Activated B cell treated with CpG ODN at 0.5 μM for 24 hours (primary cell): ENCODE measurements at places on chromosomes 16 and 17.

- no peak for DNase-seq
These were observed 8.2 kb downstream of the HLF start for GRCh38 chr17:55272711-55273578.

GRCh38 chr17:76370261-76370993 is 14.0 kb upstream of the SPHK1 start:
- no peak for DNase-seq

DNA sequence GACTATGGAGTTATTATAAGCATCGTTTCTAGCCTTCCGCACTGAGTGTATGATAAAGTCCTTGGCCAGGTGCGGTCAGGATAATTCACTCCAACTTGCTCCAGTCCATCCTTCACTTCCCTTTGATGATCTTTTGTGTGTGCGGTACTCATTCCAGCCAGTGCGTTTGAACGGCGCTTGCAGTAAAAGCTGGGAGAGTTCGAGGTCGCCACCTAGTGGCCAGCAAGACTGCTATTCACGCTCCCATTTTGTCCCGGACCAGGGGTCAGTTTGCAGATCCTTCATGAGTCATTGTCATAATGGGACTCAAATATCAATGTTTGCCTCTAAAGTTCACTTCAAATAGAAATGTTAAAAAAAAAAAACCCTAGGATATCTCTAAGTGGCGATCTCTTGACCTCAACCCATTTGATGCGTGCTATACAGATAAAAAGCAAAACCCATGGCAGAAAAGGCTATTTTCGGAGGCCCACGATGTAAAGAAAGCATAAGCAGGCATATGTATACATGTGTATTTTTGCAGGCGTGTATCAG is 417.1 kb downstream of the TMEM114 start:
- no peak for DNase-seq

GRCh38 chr17:50055055-50055425 is 870 bp upstream of the ITGA3 start:
- no peak for DNase-seq

DNA sequence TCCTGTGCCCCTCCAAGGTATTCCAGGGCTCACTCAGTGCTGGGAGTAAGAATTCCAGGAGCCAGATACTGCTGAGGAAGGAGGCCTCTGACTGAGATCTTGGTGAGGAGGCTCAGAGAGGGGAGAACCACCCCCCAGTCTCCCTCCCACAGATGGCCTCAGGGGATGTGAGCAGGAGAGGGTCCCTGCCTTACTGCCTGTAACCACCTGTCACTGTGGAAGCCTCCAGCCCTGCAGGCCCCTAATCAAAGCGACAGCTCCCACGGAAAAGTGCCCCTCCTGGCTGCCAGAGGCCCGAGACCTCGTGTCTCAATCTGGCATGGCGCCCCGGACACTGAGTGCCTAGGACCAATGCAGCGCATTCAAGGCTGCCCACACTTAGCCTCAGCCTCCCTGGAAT is 7.7 kb upstream of the C17orf113 start:
- DNase-seq: no peak

GRCh38 chr16:54443839-54444238 is 157.3 kb upstream of the IRX3 start:
- DNase-seq: no peak

DNA sequence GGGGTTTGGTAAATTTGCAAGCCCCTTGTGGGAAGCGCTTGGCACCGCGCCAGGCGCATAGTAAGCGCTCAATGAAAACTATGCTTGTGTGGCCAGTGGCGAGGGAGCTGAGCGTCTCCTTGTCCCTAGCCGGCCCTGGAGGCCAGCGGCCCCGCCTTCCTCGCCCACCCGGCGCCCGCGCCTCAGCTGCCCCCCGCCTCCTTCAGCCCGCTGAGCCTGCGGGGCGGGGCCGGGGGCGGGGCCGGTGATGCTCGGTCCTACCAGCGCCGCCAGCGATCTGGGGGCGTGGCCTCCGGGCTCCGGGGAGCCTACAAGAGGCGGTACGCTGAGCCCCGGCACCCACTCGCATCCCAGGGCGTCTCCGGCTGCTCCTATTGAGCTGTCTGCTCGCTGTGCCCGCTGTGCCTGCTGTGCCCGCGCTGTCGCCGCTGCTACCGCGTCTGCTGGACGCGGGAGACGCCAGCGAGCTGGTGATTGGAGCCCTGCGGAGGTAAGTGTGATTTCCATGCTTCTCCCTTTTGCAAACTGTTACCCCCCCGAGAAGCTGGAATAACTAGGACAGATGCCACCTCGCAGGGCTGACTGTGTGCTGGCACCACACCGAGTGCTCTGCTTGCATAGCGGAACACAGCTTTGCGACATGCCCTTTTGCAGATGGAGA is at the start of gene CRISPLD2:
Gene CRISPLD2 (plus strand): TSS at position 342 of the 661 bp plus-strand sequence. CDS start 18,511 bp downstream, outside the sequence.
- peak; percentile 58 for DNase-seq

GRCh38 chr17:35064516-35065215 is 1.2 kb upstream of the RFFL start:
- DNase-seq: no peak

GRCh38 chr16:3063625-3064386 is 1.6 kb upstream of the IL32 start:
- DNase-seq: no peak

GRCh38 chr16:86668136-86668910 is 90.0 kb downstream of the FOXL1 start:
- no peak for DNase-seq

DNA sequence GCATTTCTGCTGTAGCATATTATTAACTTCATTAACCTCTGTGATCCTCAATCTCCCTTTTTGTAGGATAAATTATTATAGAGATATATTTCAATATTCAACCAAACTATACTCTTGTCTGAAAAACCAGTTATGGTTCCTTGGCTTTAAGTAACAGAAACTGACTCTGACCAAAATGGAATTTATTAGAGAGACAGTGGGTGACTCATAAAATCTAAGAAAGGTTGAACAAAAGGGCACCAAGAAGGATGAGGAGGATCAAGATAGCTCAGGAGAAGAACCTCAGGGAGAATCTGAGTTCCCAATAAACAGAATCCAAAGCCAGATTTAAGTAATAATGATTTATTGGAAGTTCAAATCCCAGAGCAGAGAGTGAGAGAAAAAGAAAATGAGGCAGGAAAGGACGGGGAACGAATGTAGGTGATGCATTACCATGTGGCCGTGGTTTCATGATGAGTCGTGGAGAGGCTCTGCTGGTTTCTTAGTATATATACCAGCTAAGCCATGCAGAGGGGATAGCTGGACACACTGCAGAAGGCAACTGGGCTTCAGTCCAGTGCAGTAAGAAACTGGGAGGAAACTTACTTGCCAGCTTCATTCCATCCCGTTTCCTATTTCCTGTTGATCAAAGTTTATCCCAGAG is 151.5 kb upstream of the GOT2 start:
- no peak for DNase-seq

DNA sequence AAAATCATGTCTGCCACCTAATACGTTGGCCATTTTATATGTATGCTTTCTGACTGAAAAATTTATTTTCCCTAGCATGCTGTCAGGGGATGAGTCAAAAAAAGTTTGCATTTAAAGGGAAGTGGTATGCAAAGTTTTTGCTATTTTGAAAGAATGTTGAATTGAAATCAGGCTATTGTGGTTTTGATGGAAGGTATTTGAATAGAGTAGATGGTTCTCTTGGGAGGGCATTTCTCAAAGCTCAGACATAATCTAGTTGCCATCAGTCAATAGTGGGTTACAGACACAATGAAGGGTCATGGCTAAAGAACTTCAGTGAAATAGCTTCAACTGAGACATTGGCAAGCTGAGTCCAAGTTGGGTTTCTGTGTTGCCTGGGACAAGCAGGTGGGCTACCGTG is 102.4 kb downstream of the MAP2K6 start:
- DNase-seq: no peak

GRCh38 chr16:6081320-6081976 is 983.9 kb upstream of the EEF2KMT start:
- no peak for DNase-seq

DNA sequence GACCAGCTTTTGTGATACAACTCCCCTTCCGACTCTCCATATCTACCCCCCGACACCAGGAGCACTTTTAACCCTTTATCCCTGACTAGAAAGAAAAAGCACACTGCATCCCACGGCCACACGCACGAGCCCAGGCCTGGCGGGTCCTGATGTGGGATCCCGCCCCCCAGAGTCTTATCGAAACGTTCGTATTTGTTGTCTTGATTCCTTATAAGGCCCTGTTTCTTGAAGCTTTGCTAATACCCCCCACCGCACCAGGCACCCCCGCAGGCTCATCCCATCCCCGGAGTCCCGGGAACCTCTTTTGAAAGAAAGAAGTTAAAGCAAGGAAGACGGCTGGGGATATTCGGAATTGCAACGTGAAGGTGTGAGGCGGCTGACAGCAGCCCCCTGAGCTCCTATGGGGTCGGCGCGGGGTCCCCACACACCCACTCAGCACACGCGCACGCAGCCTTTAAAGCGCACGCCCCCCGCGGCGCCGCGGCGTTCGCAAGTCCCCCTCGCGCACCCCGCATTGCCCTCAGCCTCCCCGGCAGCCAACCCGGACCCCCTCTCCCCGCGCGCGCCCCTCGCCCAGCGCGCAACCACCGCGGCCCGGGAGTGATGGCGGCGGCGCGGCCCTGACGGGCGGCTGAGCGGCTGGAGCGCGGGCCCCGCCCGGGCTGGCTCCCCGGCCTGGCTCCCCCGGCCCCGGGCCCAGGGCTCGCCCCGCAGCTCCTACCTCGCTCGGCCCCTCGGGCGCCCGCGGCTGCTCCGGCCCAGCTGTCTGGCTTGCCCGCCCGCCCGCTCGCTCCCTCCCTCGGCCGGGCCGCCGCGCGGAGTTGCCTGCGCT is 448 bp downstream of the STAT5B start:
- DNase-seq: no peak

GRCh38 chr17:6640536-6641246 is at the start of the genes KIAA0753 and TXNDC17:
Gene KIAA0753, minus strand, starts transcription at chr17:6640711. Its CDS starts 5,608 bp downstream, at chr17:6635103.
Gene TXNDC17, plus strand, starts transcription at chr17:6641060. Its CDS starts 23 bp downstream, at chr17:6641083.
- DNase-seq: peak; percentile 91

GRCh38 chr17:64281962-64282752 is 19.1 kb upstream of the TEX2 start:
- no peak for DNase-seq

DNA sequence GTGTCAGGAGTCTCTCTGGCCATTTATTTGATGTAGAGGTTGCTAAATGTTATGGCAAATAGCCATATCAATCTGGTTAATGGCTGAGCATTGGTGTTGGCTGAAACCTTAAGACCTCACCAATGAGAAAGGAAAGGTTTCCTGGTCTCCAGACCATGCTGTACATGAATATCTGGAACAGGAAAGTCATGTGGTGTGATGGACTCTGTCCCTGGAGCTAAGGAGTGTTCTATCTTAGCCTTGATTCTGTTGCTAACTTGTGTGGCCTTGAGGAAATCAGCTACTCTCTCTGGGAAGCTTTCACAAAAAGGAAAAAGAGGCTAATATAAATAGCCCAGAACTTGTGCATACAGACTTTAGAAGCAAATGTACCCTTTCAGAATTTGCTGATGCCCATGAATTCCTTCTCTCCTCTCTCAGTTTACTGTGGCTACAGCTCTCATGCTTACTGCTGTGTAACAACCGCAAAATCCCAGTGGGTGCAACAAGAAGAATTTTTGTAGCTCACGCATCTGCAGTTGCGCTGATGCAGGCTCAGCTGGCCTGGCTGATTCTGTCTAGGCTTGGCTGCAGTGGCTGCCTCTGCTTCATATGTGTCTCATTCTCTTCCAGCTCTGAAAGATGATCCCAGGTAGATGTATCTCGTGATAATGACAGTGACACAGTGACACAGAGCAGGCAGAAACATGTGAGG is 287.5 kb downstream of the NPIPA8 start:
- no peak for DNase-seq

DNA sequence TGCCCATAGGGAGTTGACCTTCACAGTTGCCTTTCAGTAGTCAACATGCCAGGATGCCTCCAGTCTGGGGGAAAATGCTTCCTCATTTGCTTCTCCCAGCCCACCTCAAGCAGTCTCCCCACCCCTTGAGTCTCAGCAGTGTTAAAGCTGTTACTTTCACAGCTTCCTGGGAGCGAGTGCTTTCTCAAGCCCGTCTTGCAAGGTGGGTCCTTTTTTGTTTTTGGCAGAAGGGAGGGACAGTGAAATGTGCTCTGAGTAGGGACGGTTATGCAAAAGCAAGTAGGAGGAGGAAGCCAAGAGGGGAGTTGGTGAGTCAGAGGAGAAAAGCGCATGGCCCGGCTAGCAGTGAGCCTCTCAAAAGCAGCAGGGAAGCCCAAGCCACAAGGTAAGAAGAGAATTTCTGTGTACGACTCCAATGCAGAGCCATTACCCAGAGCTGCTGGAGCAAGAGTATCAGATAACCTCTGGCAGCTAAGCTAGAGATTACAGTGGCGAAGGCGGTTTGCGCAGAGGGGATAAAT is at the start of gene CHST4:
Gene CHST4 (plus strand): TSS at position 316 of the 521 bp plus-strand sequence. CDS start 10,252 bp downstream, outside the sequence.
- DNase-seq: no peak

GRCh38 chr16:58842746-58843145 is 108.6 kb upstream of the GOT2 start:
- no peak for DNase-seq

GRCh38 chr16:69084289-69084688 is 21.2 kb upstream of the HAS3 start:
- DNase-seq: no peak

DNA sequence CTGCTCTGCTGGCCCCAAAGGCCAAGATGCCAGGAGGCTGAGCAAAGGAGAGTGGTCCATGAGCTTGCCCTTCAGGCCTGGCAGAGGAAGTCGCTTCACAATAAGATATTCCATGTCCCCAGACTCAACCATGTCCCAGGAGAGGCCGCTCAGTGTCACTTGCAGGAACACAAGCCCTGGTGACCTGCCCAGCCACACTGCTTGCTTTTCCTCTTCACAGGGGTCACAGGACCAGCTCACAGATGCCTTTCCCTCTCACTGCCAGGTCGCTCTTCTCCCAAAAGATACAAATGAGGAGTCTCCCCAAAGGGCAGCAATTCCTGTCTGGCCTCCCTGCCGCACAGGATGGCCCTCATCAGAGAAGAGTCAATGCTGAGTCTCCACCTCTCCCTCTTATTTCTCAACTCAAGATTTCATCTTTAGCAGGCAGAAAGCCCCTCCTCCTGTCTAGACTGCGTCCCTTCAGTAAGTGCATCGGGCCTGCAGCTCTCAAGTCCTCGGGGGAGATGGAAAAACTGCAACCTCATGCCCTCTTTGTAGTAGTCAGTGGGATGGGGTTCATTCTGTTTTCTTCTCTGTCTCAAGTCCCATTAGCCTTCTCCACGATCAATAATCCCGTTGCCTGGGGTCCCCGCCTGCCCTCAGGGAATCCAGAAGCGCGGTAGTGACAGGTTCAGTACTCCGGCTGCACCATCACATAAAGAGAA is 5.0 kb downstream of the JUP start:
- no peak for DNase-seq

DNA sequence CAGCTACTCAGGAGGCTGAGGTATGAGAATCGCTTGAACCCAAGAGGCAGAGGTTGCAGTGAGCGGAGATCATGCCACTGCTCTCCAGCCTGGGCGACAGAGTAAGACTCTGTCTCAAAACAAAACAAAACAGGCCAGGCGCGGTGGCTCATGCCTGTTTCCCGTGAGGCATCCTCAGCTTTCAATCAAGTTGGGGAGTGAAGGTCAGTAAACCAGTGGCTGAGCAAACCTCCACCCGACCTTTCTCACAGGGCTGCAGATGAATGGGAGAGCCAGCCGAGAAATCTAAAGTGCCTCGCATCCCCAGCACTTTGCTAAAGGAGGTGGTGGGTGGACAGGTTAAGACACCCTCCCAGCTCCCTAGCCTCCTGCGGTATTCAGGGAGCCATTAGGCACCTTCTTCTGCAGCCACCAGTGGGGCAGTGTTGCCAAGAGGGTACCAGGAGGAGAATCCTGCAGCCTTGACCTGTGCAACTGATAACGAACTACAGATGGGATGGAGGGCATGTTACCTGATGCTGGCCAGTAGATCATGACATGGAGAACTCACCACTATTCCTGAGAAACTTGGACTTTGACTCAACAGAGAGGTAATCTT is 59.0 kb downstream of the KPNA2 start:
- DNase-seq: no peak

GRCh38 chr17:43905985-43906852 is 1.1 kb downstream of the MPP2 start:
- DNase-seq: no peak
